ENCODE measurements at places on chromosomes 12 and 14.

- no peaks in the 10 kb centered on the region for H3K36me3 ChIP-seq
- H3K27ac ChIP-seq = no peak overlapping the region
- H3K4me3 ChIP-seq = no peak overlapping the region
- no peak for DNase-seq
These were observed 1435.3 kb downstream of the LRFN5 start for GRCh38 chr14:43041976-43042375.

DNA sequence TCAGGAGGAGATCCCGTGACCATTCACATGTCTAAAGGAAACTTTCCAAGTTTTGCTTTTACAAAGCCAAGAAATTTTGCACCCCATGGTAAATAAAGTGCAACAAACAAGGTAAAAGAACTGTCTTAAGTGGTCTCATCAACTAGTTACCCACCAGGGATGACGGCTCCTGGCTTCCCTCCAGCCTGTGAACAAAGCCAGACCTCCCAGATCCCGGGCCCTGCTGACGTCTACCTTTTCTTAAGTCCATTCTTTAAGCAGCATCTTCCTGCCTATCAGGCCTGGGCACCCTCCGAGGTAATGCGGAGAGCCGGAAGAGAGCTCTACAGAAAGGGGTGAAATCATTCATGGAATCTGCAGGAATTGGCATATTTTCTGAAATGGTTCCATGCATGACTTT lies 58.0 kb upstream of the DAAM1 start:
- DNase-seq = no peak
- no peaks in the 10 kb centered on the region for H3K36me3 ChIP-seq
- no peak overlapping the region for H3K4me3 ChIP-seq
- H3K4me1 ChIP-seq = no peaks in the 10 kb centered on the region

DNA sequence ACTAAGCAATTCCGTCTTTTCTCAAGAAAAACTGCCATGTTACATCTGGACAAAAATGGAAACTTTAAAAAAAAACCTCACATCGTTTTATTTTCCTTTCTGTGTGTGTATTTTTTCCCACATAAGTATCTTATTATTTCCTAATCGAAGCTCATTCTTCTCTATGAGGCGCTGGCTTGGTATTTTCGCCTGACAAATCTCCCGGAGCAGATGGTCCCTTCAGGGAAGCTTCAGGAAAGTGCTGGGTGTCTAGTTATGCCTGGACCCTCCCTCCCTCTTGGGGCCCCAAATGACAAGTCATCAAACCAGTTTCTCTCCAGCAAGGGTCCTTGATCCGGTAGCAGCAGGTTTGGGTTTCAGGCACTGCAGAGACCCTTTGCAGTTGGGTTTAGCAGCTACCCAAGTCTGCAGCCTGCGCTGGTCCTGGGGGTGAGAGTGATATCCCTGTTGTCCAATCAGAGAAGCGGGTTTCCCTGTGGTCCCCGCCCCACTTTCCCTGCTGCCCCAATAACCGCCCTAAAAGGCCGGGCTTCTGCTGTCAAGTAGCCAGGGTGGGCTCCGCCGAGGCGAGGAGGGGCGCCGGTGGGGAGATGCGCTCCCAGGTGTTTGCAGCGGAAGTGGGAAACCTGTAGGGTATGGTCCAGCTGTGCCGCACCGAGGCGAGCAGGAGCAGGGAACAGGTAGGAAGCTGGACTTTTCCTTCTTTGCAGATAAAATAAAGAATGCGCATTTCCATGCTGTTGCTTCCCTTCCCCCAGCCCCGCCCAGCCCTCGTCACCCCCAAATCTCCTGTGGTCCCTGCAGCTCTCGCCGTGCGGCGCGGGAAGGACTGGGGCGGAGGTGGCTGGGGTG lies at the start of gene CNTN1:
CNTN1 (plus strand) TSS at position 527 of the 852 bp plus-strand sequence.
- no peak within 1 kb of the TSS for H3K27ac ChIP-seq
- no peak within 1 kb of the TSS for H3K4me3 ChIP-seq
- no peaks in the 10 kb centered on the region for H3K27me3 ChIP-seq
- no peak for DNase-seq
- H3K4me1 ChIP-seq = no peaks in the 10 kb centered on the region

DNA sequence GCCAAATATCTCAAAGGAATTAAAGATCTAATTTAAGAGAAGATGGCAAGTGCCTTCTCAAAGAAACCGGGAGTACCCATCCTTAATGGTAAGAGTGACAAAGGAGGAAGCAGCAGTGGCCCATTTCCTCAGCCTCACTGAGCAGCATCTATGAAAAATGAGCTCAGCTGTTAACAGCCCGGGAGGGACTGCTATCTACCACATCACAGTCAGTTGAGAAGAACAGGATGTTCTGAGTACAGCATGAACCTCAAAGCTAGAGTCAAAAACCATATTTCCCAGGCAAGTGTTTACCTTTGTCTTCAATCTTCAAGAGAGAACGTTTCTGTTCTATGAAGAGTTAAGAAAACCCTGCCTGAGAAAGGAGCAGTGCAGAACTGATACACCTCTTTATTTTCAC lies 115.0 kb downstream of the BTG1 start:
- H3K27ac ChIP-seq = peak overlapping the region; percentile 96
- H3K4me1 ChIP-seq = peaks cover 90% of the 10 kb centered on the region
- no peaks in the 10 kb centered on the region for H3K36me3 ChIP-seq
- H3K27me3 ChIP-seq = no peaks in the 10 kb centered on the region
- DNase-seq = peak; percentile 88

Measured in DND-41 (cell line).